ENCODE measurements at places on chromosomes 4 and X.

DNA sequence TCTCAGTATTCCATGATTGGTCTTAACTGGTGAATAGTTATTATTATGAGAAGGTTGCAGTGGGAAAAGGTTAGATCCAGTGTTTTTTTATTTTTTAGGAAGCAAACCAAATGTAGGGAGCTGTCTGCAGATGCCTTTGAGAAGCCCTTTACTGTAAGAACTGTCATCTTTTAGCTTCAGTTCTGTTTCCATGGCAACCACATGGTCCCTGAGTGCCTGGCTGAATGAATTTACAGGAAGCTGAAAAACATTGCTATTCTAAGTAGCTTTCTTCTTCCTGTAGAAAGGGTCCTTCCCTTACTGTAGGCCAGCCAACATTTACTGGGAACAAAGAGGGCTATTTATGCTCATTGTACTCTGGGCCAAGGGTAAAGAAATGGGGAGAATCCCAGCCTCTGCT, 103.3 kb downstream of the DCLK2 start:
- DNase-seq: no peak

GRCh38 chrX:2450681-2451080, 50.1 kb downstream of the DHRSX start:
- DNase-seq: no peak

DNA sequence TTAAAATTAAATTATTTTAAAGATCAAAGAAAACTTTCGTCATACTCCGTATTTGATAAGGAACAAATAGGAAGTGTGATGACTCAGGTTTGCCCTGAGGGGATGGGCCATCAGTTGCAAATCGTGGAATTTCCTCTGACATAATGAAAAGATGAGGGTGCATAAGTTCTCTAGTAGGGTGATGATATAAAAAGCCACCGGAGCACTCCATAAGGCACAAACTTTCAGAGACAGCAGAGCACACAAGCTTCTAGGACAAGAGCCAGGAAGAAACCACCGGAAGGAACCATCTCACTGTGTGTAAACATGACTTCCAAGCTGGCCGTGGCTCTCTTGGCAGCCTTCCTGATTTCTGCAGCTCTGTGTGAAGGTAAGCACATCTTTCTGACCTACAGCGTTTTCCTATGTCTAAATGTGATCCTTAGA, at the start of gene CXCL8:
CXCL8 (plus strand) TSS at position 217 of the 426 bp plus-strand sequence; CDS start at position 307, 90 bp downstream.
- DNase-seq: no peak

DNA sequence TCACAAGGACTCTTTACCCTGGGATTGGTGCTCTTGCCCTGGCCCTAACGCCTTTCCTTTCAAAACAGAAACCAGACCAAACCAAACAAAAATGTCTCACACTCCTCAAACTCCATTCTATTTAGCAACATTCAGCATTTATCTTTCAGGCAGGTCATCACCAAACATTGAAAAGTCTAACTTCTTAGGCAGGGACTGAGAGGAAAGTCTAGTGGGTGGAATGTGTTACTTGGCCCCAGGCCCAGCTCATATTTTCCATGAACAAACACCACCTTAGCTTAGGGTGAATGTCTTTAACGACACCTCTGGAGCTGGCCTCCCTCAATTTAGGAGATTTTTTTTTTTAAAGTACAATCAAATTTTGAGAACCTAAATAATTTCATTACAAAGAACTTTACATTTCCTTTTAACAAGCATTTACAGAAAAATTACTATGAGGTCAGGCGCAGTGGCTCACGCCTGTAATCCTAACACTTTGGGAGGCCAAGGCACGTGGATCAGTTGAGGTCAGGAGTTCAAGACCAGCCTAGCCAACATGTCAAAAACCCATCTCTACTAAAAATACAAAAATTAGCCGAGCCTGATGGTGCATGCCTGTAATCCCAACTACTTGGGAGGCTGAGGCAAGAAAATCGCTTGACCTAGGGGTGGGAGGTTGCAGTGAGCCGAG, 10.2 kb upstream of the N4BP2 start:
- DNase-seq: peak; percentile 30

GRCh38 chr4:108833046-108833445, 70.2 kb upstream of the ETNPPL start:
- no peak for DNase-seq

- DNase-seq: peak; percentile 64
These were observed 1.2 kb downstream of the CPEB2 start for GRCh38 chr4:15003401-15003890.

DNA sequence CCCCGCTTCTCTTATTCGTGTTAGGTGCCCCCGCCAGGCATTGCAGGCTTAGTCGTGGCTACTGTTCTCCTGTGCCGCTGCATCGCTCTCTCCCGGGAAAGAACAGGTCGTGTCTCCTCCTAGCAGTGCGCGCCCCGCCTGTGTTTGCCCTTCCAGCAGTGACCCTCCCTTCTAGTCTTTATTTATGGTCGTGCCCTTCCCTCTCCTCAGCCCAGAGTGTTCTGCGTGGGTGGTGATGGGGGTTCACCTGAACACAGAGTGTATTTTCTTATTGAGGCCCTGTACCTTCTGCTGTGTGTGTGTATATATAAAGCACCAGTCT, 15.2 kb downstream of the USP11 start:
- no peak for DNase-seq

DNA sequence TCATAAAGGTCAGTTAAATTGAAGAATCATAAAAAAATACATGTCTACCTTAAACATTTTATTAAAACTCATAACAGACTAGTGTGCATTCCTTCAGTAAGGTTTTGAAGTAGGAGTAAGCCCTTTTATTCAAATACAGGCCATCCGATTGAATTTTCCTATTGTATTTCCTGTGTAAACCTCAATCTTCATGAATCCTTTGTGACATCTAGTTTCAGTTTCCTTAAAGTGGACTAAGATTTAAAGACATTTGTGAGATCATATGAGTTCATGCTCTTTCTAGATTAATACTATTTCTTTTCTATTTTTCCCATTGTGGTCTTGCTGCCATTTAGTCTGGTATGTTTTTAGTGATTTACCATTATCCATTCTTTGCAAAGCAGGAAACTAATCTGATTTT, 644.7 kb upstream of the BOD1L1 start:
- DNase-seq: no peak

- no peak for DNase-seq
These were observed 91.2 kb upstream of the SOD3 start for GRCh38 chr4:24704149-24704548.

DNA sequence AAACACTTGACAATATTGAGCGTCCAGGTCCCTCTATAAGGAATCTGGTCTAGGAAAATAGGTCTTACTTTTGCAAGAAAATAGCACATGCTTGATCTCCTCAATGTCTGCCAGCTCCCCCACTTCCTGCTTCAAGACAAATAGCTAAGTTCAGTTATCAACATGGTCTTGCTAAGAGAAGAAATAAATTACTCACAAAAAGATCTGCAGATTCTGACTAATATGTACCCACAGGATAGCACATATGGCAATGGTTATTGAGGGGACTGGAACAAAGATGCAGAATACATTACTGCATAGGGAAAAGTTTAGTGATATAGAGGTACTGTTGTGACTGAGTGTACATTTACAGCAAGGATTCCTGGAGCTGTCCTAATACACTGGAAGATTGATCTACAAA, 457.5 kb upstream of the GRID2 start:
- DNase-seq: no peak

- DNase-seq: no peak
These were observed 100.1 kb downstream of the PPARGC1A start for GRCh38 chr4:23789762-23790161.

DNA sequence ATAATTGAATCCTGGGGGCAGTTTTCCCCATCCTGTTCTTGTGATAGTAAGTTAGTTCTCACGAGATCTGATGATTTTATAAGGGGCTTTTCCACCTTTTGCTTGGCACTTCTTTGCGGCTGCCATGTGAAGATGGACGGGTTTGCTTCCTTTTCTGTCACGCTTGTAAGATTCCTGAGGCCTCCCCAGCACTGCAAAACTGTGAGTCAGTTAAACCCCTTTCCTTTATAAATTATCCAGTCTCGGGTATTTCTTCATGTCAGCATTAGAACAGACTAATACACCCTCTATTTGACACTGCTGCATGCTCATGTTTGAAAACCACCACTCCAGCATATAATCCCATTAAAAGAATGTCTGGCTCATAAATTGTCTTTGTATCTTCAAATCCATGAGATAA, 264.4 kb upstream of the ITM2A start:
- DNase-seq: no peak

- no peak for DNase-seq
These were observed 12.8 kb upstream of the TASL start for GRCh38 chrX:30590368-30590767.

GRCh38 chr4:32219306-32220075, 1499.3 kb downstream of the PCDH7 start:
- no peak for DNase-seq

All from activated naive CD4-positive, alpha-beta T cell treated with Interleukin-2 at 50 U/mL for 16 hours (primary cell).